ENCODE measurements at places on chromosomes 13 and 19.

DNA sequence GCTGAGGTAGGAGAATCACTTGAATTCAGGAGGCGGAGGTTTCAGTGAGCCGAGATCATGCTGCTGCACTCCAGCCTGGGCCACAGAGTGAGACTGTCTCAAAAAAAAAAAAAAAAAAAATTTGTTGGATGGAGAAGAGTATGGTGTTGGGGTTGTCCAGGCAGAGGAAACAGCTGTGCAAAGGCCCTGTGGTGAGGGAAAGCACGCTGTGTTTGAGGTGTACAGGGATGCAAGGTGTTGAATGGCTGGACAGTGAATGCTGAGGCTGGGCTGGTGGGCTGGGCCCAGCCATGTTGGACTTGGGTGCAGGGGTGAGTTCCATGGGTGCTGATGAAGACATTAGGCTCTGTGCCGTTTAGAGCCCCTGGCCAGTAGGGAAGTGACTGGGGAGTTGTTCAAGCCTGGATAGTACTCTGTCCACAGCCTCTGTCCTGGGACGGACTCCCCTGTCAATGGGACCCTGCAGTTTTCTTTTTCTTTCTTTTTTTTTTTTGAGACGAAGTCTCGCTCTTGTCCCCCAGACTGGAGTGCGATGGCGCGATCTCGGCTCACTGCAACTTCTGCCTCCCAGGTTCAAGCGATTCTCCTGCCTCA is 18.6 kb downstream of the PRR12 start:
- DNase-seq, result no peak

GRCh38 chr13:78376033-78376432 is 227.3 kb downstream of the POU4F1 start:
- no peak for DNase-seq

DNA sequence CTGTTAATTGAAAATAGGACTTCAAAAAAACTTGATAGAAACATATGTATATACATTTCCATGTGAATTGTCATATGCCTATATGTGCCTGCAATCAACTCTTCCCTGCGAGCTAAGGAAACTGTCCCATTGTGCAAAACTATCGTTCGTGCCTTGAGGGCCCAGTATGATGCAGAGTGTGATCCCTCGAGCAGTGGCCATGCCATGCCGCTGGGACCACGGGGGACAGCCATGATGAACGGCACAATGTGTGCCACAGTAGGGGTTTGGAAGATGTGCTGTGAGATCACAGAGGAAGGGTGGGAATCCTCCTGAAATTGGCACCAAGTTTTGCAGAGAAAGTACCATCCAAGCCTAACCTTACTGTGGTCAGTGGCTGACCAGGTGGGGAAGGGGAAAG is 118.1 kb upstream of the SOX1 start:
- no peak for DNase-seq

DNA sequence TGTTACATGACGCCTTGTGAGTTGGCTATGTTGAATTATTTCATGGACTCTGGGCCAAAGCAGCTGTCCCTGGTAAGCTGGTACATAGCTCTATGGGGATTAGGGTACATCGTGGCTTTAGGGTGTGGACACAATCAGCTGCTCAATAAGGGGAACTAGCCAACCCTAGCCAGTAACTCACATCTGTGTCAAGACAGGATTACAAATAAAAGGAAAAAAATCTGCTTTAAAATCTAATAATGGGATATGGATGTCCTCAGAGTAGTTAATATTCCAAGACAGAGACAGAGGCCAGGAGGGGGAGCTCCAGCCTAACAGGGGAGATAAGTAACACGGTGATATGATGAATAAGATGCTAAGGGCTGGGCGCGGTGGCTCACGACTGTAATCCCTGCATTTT is 21.1 kb upstream of the ZNF766 start:
- DNase-seq, result no peak

GRCh38 chr19:35126624-35126959 is 8.3 kb downstream of the LGI4 start:
- no peak for DNase-seq

DNA sequence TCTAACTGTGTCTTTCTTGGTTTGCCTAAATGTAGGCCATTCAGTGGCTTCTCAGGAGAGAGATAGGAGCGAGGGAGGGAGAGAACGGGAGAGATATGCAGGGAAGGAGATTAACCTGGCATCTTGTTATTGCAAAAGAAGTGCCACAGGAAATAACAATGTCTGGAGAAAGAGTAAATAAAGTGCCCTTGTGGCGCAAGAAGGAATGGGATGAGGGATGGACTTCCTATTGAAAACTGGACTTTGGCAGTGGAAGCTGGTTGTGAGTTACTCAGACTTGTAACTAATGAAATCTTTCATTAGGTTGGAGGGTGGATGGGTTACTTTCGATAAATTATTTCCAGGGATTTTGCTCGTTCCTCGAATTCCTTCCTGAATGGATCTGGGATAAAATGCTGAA is 136.1 kb downstream of the LACC1 start:
- peak; percentile 92 for DNase-seq

- peak; percentile 64 for DNase-seq
Measured at GRCh38 chr19:12639901-12640613, 26.5 kb downstream of the MAN2B1 start.

GRCh38 chr13:71477735-71478134 is 389.3 kb downstream of the DACH1 start:
- DNase-seq, result no peak

GRCh38 chr13:75785130-75785529 is 149.0 kb downstream of the LMO7 start:
- DNase-seq, result no peak

- peak; percentile 76 for DNase-seq
Measured at GRCh38 chr19:28009696-28010095, 1203.3 kb downstream of the UQCRFS1 start.

DNA sequence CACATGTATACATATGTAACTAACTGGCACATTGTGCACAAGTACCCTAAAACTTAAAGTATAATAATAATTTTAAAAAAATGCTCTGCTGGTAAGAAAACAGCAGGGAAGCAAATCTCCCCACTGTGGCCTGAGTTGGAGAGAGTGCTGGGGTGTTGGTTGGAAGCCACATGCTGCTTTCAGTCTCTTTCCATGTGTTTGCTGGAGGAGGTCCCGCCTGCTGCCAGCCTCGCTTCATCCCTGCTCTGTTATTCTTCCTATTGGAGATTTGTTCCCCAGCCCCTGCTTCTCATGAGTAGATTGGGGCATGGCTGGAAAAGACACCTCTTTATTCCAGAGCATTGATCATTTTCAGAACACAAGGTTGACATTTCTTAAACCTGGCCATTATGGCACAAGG is 230.5 kb downstream of the FGF9 start:
- DNase-seq, result no peak

DNA sequence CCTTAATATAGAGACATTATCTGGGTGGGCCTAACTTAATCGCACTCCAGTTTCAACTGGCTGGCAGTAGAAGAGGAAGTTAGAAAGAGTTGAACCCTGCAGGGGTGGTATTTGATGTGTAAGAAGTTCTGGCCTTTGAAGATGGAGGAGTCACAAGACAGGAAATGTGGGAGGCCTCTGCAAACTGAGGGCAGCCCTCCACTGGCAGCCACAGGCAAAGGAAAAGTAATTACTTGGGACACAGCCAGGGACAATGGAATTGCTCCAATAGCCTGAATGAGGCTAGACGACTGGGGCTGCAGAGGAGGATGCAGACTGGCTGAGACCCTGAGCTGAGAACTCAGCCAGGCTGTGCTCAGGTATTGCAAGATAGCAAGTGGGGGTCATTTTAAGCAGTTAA is 703.3 kb upstream of the ARGLU1 start:
- DNase-seq, result peak; percentile 62

DNA sequence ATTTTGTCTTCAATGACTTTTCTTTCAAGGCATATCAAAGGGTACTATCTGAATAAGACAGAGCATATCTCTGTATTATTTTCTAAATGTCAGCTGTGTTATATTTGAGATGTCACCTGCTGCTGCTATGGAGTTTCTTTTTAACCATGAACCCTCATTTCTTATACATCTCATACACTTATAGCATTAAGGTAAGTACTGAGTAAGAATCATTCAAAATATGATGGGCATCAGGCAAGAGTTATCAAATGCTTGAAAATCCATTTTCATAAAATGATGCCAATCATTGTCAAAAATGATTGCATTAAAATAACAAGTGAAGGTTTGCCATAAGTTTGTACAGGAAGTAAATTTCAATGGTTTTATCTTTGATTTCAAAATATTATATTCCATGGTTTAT is 2005.0 kb upstream of the PCDH20 start:
- no peak for DNase-seq

DNA sequence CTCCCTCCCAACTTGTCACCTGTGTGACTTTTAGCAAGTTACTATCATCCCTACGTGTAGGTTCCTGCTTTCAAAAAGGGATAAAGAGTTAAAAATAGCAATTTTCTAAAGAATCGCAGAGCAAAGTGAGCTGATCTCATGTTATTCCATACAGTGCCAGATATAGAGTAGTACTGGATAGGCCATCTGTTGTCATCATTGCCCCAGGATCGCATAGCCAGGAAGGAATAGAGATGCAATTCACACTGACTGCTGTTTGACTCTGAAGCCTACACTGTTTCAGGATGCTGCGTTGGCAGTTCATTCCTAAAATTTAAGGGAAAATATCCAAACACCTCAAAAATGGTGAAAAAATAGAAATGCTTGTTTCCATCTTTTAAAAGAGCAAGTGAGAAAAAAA is 138.9 kb downstream of the SHISA2 start:
- no peak for DNase-seq

DNA sequence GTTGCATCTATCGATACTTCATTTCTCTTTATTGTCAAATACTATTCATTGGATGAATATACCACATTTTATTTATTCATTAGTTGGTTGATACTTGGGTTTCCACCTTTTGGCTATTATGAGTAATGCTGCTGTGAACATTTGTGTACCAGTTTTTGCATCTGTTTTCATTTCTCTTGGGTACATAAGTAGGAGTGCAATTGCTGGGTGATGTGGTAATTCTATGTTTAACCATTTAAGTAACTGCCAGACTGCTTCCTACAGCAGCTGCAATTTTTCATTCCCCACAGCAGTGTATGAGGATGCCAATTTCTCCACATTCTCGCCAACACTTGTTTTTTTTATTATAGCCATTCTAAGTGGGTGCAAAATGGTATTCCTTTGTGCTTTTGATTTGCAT is 2.6 kb downstream of the KCNJ14 start:
- DNase-seq, result no peak

- DNase-seq, result no peak
Measured at GRCh38 chr19:13094771-13095392, 7.8 kb downstream of the LYL1 start.

DNA sequence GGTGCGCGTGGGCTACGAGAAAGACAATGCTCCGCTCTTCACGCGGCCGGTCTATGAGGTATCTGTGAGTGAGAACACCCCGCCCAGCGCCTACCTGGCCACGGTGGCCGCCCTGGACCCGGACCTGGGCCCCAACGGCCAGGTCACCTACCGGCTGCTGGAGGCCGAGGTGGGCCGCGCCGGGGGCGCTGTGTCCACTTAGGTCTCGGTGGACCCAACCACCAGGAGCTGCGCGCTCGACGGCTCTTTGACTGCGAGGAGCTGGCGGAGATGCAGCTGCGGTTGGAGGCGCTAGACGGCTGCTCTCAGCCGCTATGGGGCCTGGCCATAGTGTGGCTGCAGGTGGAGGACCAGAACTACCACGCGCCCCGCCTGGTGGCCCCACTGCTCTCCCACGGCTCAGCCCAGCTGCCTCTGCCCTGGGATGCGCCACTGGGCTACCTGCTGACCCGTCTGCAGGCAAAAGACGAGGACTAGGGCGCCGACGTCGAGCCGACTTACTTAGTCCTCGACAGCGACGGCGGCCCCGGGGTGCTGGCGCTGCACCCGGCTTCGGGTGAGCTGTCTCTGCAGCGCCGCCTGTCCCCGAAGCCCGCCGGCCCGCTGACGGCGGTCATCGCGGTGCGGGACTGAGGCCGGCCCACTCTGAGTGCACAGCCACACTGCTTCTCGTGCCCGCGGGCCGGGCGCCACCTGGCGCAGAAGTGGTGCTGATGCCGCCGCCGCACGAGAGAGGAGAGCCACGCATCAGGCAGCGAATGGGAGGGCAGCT is 173.0 kb downstream of the OLFM4 start:
- DNase-seq, result no peak

DNA sequence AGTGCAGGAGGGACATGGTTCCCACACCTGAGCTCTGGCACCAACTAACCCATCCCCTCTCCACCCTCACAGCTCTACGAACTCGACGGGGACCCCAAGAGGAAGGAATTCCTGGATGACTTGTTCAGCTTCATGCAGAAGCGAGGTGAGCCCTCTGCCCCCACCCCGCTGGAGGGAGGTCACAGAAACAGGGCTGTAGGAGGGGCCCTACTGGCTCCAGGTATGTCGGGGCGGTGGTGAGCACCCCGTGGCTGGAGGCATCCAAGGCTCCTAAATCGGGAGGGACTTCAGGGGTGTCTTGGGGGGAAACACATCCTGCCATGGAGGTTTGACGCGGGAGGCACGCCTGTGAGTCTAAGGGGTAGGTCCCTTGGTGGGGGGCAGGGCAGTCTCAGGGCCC is 24.1 kb upstream of the WDR18 start:
- no peak for DNase-seq

DNA sequence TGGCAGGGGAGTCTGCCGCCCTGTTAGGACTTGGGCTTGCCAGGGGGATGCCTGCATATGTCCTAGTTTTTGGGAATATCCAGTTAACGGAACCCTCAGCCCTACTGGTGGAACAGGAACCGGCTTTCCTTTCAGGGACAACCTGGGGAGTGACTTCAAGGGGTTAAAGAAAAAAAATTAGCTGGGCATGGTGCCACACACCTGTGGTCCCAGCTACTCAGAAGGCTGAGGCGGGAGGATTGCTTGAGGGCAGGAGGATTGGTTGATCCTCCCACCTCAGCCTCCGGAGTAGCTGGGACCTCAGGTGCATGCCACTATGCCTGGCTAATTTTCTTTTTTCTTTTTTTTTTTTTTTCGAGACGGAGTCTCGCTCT is 22.5 kb downstream of the LDLR start:
- DNase-seq, result no peak
